ENCODE measurements at places on chromosomes 16 and 17.

- no peak for DNase-seq
Observed at GRCh38 chr17:46057366-46057765, 58.3 kb downstream of the STH start.

DNA sequence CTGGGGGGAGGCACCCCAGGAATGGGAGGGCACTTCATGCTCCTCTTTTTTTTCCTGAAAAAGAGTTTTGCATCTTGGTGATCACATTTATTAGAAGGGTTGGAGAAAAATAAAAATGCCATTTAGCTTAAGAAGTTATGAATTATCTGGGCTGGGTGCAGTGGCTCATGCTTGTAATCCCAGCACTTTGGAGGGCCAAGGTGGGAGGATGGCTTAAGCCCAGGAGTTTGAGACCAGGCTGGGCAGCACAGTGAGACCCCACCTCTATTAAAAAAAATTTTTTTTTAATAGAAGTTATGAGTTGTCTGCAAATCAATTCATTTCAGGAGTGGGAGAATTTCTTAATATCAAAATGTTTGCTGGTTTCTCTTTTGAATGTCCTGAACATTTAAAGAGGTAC lies 103.4 kb downstream of the SNX11 start:
- DNase-seq, result no peak

- no peak for DNase-seq
Observed at GRCh38 chr17:49063652-49064051, 66.5 kb downstream of the IGF2BP1 start.

DNA sequence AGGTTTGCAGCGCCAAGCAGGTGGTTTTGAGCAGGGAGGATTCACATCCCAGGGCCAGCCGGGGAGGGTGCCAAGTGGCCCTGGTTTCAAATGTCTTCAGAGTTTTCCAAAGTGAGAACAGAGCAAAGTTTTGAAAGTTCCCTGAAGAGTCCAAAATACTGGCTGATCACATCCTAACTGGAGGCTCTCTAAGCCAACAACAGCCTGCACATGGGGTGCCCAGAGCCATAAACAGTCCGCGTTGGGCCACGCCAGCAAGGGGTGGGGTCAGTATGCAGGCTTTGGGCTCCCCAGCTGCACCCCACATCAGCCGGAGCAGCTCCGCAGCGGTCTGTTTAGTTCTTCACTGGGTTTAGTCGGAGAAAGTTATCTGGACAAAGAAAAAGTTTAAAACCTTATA lies 150.9 kb downstream of the C16orf95 start:
- DNase-seq, result no peak

DNA sequence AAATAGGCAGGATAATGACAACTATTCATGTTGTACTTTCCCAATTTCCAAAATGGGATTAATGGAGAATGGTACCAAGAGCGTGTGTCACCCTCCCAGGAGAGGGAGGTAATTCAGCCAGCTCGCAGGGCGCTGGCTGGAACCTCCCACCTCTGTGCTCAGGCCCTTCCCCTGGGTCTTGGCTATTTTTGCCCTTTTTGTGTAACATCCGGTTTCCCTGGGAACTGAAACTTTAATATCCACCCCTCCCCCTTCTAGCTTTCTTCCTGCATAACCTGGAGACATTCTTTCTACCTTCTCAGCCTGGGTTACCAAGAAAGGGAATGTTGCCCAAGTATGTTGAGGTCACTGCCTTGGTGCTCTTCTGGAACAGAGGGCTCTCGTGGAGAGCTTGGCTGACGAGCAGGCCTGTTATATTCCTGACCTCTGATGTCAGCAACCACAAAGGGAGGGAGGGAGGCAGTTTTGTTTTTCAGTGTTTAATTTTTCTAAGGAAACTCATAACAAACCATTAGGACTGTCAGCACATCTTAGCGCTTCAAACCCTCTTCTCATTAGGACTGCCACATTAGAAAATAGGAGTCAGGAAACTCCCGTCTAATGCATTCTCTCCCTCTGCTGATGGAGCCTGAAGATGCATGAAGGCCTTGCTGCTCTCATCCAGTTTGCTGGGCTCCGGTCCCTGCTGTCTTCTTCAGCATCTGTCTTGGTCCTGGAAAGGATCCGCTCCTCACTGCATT lies 25.6 kb downstream of the ITGB3 start:
- no peak for DNase-seq

DNA sequence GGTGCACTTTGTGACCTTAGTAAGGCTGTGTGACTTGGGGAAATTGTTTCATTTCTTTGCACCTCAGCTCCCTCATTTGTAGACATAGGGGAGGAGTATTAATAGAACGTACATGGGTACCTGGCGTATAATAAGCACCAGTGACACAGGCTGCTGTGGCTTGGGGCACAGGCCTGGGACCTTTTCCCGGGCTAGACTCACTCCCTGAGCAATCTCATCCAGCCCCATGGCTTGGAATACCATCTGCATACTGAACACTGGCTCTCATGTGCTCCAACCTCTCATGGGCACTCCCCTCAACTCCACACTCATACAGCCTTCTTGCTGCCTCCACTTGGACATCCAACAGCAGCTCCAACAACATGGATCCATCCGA lies 41.0 kb upstream of the MRPS23 start:
- DNase-seq, result no peak

DNA sequence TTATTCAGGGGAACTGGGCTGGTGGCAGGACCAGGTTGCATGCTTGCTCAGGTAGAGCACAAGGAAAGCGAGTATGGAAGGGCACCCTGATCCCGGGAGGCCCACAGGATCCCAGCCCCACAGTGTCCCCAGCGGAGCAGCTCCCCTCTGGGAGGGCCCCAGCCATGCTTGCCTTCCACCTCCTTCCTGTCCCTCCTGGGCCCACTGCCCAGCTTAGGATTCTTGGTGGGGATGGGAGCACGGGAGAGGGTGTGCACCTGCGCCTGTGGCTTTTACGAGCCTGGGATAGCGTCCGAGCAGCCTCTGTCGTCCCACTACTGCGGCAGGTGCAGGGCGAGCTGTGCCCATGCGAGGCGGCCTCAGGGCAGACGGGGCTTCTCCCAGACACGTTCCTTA lies 114.5 kb downstream of the BANP start:
- peak; percentile 18 for DNase-seq

GRCh38 chr16:81873843-81874752 lies 95.0 kb downstream of the PLCG2 start:
- DNase-seq, result no peak

DNA sequence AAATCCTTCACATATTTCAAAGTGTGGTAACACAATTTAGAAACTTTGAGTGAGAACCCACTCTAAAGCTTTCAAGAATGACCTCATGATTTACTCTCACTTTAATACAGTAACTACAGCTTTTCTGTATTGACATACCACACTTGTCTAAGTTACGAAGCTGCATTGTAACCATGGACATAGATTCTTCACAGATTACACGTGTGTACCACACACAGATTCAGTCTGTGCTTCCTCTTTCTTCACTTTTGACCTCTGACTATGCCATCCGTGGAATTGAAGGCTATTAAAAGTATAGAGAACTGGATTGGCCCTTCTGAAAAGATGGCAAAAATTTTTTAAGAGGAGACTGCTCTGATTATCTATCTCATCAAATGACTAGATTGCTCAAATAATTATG lies 172.7 kb downstream of the TANC2 start:
- no peak for DNase-seq

DNA sequence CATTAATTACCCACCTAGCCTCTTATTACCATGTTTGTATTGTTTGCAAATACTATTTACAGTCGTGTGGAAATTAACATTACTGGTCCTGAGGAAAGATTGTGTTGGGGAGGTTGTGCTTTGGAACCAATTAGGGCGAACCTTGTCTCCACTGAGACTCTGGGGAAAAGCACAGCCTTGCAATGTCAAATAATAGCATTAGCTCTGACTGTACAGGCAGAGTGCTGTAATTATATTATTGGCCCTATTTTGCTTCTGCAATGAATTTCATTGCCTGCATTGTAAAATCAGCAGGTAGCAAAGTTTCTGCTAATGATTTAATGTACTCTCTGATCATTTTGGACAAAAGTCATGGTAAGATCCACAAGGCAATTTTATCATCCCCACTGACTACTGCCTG lies 97.0 kb downstream of the WWOX start:
- no peak for DNase-seq

- no peak for DNase-seq
Observed at GRCh38 chr17:45302649-45303173, 14.1 kb downstream of the MAP3K14 start.

- DNase-seq, result peak; percentile 47
Observed at GRCh38 chr17:30969989-30970830, 629 bp upstream of the RNF135 start.

GRCh38 chr17:68198931-68199836 lies 48.7 kb upstream of the AMZ2 start:
- no peak for DNase-seq

DNA sequence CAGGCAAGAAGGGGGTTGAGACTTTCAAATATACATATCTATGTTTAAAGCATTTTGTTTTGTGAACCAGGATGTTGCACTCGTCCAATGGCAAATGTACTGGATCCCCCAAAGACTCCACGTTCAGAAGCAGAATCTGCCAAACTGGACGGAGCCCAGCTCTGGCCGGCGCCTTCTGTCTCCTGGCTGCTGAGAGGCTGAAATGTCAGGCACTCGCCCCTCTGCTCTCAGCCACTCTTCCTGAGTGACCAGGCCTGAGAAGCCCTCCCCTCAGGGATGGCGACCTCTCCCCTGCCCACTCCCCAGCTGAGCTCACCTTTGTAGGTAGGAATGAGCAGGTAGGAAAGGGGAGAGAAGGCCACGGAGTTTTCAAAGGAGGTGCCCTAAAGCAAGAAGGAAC lies 187.5 kb upstream of the FOXF1 start:
- DNase-seq, result no peak

GRCh38 chr17:17768424-17769088 lies 68.2 kb downstream of the SREBF1 start:
- DNase-seq, result peak; percentile 35

DNA sequence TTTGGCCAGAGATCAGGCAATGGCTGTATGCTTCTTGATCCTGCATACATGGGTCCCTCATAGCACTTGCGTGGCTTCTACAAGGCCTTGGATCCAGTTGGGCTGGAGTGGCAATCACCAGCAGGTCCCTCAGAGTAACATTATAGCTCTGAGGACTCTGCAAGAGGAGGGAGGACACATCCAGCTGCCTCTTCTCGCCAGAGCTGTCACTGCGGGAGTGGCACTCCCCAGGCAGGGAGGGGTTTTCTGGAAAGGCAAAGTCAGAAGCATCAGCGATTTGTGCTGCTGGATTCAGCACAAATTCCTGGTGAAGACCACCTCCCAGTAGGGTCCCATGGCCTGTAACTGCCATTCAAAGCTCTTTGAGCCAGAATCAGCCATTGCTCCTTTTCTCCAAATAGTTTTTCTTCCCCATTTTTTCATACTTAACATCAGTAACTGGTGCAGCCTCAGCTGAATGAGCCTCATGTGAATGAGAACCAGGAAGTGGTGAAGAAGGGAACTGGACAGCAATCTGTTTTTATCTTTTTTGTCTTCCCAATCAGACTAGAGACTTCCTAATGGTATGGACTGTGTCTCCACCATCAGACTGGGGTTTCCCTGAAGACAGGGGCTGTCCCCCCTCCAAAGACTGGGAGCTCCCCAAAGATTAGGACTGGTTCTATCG lies 40.6 kb upstream of the HOXB13 start:
- DNase-seq, result no peak

DNA sequence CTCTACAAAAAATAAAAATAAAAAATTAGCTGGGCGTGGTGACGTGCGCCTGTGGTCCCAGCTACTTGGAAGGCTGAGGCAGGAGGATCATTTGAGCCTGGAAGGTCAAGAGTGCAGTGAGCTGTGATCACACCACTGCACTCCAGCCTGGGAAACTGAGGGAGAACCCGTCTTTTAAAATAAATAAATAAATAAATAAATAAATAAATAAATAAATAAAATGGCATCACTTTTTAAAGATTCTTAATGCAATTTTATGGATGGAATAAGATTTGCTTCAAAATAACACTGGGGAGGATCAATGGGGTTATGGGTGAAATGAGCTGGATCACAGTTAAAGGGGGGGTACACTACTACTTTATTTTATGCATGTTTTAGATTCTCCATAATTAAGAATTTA lies 14.9 kb downstream of the GDE1 start:
- no peak for DNase-seq

DNA sequence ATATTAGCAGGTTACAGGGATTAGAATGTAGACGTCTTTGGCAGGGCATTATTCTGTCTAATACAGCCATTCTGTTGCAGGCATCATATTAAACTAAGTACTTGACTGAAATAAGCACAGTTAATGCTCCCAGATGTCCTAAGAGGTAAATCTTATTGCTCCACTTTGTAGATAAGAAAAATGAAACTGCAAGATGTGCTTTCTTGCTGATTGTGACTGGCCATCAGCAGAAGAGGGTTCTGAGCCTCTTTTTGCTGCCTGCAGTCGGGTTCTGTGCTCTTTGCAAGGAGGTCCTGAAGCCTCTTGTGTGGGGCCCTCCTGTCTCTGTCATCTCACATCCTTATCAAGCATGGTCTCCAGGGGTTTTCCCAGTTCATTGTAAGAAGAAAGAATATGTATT lies 167.1 kb downstream of the KCNJ2 start:
- DNase-seq, result no peak

- no peak for DNase-seq
Observed at GRCh38 chr17:64742326-64742725, 80.2 kb upstream of the SMURF2 start.

DNA sequence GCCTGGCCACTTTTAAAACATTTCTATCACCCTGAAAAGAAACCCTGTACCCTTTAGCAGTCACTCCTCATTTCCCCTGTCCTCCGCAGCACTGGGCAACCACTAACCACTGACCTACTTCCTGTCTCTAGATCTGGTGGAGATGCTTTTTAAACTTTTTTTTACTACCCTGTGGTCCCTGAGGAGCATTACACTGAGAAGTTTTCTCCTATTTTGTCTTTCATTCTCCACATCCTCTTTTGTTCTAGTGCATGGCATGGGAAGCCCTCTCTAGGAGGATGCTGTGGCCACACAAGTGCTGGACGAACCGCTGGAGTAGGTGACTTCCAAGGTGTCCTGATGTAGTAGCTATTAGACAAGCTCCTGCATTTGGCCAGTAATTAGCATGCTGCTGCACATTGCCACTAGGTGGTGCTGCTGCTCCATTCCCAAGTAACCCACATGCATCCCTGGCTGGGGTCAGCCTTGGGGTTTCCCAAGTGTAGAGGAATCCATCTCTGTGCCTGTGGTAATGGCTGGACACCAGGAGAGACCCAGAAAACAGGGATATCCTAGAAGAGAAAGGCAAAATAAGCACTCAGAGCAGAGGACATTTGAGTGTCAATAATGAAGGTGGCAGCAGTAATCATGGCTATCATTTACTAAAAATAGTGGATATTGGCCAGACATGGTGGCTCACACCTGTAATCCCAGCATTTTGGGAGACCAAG lies 143.8 kb upstream of the CRHR1 start:
- no peak for DNase-seq

GRCh38 chr17:78581304-78581703 lies 4.1 kb upstream of the DNAH17 start:
- DNase-seq, result no peak

GRCh38 chr16:86616906-86617305 lies 38.6 kb downstream of the FOXL1 start:
- no peak for DNase-seq
